Esophagus squamous epithelium (tissue), 5 donors: ENCODE measurements at places on chromosomes 2 and 18.

DNA sequence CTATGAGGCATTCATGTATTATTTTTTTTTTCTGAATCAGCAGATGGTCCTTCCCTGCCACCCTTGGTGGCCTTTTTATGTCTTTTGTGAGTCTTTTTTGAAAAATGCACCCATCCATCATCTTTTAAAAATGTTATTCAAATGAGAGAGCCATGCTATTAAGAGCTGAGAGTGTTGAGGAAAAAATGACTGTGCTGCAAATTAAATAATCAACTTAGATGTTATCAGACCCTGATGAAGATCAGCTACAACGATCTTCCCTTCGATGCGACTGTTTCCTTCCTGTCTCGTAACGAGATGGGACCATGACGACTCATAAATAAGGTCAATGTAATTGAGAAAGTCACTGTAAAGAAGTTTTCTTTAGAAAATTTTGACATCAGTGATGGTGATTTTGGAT is 44.4 kb downstream of the TRIB2 start:
- no peak for DNase-seq

GRCh38 chr2:215442401-215442787 is 6.5 kb upstream of the FN1 start:
- no peak for DNase-seq

DNA sequence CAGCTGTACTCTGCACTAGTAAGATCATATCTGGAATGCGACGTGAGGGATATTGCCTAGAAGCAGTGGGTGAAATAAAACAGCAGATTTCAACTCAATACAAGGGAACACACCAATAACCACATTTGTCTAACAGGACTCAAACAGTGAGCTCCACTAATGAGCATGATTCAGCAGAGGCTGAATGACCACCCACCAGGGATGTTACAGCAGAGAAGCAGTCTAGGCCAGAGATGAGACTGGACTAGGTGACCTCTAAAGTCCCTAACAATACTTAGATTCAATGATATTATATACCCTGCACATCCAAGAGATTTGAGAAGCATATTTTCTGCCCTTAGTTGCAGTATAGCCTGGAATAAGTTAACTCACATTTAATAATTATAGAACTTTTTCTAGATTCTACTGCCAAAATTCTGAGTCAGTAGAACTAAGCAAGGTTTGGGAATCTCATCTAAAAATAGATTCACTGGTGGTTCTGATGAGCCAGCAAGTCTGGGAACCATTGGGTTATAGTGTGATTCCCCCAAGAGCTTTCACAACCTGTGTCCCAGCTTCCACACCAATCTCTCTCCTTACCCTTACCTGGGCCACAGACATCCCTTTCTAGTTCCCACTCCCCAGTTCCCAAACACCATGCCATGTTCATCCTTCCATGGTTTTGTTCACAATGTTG is 6.3 kb downstream of the THOC1 start:
- DNase-seq, result no peak

GRCh38 chr2:220572385-220572784 is 945.0 kb downstream of the SLC4A3 start:
- DNase-seq, result no peak

DNA sequence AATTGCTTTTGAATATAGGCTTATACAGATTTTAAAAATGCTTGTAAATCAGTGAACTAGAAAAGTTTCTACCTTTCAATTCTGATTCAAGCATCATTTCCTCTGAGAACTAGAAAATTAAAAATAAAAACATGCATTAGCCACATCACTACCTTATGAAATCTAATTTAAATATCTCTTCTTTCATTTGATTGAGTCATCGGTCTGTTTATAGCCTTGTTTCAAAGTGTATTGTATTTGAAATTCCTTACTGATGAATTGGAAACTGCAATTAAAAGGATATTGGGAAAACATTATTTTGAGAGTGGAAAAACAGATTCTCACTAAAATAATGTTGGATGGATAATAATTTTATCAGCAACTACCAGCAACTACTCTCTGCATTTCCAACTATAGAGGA is 717.7 kb upstream of the FAM98A start:
- DNase-seq, result no peak

DNA sequence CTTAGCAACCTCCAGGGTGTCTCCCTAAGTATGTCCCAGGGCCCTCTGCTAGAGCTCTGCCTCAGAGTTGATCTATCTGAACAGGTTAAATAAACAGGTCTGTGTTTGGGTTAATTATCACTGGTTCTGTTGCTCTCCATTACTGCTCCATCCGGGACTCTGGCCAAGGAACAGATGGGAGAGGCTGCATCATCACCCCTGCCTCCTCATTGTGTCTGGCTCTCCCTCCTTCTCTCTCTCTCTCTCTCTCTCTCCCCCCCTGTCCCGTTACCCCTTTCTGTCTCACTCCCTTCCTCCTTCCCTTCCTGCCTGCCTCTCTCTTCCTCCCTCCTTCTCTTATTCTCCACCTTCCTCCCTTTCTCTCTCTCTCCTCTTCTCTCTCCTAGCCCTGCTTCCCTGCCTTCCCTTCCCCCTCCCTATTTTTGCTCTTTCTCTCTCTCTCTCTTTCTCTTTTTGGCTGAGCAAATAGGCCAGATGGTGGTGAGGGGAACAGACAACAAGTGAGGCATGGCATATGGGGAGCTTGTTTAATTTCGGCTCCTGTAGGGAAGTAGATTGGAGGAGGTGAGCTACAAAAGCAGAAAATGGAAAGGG is 62.1 kb downstream of the SETBP1 start:
- no peak for DNase-seq

DNA sequence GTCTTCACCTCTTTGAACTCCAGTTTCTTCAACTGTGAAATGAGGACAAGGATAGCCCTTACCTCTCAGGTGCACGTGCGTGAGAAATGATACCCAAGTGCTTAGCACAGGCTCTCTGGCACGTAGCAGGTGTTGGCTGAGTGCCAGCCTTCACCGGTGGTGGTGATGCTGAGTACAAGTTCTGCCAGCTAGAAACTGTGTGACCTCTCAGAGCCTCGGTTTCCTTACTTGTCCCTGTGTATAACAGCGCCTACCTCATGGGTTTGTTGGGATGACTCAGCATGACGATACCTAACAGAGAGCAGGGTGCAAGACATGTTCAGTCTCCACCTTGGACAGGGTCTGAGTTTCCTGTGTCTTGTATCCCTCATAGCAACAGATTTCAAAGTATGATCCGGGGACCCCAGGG is 205.1 kb downstream of the TNS1 start:
- DNase-seq, result no peak

- DNase-seq, result no peak
Measured at GRCh38 chr2:121804340-121804739, 48.9 kb downstream of the TSN start.

DNA sequence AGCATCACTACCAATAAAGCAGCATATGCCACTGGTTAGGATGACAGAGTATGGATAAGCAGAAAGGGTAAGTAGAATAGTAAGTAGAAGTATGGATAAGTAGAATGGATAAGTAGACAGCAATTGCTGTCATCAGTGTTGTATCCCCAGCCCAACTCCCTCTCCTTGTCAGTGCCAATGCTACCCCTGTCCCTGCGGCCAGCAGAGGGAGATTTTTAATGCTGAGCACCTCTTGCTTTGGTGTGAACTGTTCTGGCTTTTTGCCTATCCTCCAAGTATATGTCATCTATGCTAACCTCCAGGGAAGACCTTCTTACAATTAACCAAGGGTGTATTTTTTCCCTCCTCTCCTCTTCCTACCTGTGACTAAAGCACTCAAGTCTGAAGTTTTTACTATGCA is 136.7 kb upstream of the SPHKAP start:
- no peak for DNase-seq

- no peak for DNase-seq
Measured at GRCh38 chr18:59646963-59647307, 50.3 kb downstream of the CCBE1 start.

- DNase-seq, result no peak
Measured at GRCh38 chr2:101200676-101201075, 49.5 kb upstream of the TBC1D8 start.

DNA sequence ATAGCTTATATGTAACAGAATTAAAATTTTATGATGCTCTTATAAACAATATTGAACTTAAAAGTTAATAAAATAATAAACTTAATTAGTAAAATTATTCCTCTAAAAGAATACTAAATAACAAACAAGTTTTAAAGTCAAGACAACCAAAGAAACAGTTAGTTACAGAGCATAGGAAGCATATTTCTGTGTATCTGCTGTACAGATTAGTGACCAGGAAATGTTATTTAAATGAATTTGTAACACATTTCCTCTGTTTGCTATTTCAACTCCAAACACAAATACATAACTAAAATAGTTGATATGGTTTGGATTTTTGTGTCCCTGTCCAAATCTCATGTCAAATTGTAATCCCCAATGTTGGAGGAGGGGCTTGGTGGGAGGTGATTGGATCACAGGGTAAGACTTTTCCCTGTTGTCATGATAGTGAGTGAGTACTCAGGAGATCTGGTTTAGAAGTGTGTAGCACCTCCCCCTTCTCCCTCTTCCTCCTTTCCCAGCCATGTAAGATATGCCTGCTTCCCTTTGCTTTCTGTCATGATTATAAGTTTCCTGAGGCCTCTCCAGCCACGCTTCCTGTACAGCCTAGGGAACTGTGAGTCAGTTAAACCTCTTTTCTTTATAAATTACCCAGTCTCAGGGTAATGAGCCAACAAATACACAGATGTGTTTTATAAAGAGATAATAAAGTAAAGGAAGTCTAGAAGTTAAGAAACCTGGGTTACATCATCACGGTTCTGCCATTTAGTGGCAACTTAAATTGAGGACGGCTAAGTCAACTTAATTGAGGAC is 51.8 kb downstream of the ROCK2 start:
- DNase-seq, result no peak

DNA sequence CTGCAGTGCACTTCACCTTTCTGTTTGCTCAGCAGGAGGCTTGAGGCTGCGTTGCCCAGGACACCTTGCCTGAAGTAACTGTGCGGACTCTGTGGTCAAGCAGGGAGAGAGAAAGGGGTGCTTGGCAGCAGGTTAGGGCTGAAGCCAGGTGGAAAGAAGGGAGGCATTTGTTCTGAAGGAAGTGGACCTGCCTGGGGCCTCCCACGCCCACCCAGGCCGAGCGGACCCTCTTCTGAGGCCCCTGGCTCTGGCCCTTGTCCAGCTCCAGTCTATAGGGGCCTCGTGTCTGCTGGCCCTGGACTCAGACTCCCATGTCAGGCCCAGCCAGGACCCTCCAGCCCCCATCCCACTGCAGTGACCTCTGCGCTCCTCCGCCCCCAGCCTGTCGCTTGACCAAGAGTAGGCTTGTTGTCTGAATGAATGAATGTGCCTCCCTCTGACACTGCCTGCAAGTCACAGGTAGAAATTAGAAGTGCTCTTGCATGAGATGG is 2.5 kb downstream of the SNED1 start:
- DNase-seq, result no peak

DNA sequence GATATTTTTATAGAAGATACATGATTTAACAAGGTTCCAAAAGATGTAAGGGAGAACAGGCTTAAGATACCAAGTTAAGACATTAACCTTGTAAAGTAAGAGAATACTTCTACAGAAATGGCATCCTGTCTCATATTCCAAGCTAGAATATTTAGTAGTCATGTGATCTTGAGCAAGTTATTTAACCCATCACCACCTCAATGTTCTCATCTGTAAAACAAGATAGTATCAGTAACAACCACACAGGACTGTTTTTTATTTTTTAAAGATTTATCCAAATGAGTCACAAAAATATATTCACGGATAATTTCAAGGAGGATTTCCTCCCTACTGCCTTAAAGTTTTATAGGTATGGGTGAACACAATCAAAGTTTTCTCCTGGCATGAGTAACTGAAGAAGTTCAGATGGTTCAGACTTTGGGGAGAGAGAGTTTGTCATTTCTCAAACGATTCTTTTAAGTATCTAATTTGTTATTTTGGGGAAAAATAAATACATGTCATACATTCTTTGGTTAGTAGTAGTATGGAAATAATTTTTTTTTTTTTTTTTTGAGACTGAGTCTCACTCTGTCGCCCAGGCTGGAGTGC is 25.9 kb downstream of the ROCK1 start:
- no peak for DNase-seq

DNA sequence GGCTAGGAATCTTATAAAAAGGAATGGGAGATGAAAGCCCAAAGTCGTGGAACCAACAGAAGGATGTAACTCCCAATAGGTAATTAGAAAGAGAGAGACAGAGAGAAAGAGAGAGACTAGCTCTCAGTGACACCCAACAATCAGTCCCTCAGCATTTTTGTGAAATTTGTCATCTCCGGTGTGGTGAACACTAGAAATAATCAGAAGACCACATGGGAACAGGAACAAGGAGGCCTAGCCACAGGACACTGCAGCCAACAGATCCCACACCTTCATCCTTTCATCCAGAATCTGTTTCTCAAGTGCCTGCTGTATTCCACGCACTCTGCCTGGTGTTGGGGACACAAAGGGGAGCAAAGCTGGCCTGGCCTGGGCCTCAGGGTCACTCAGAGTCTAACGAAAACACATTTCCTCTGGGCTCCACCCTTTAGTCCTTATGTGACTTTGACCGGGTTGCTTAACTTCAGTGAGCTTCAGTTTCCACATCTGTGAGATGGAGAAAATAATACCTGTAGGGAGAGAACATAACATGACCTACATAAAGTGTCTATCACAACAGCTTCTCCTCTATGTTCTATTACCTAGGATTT is 53.1 kb downstream of the EHD3 start:
- DNase-seq, result no peak

GRCh38 chr2:28137221-28137620 is 246.7 kb downstream of the BABAM2 start:
- no peak for DNase-seq

GRCh38 chr2:210584834-210585233 is 28.4 kb downstream of the CPS1 start:
- no peak for DNase-seq

- DNase-seq, result no peak
Measured at GRCh38 chr18:22559414-22560274, 141.9 kb upstream of the CTAGE1 start.

DNA sequence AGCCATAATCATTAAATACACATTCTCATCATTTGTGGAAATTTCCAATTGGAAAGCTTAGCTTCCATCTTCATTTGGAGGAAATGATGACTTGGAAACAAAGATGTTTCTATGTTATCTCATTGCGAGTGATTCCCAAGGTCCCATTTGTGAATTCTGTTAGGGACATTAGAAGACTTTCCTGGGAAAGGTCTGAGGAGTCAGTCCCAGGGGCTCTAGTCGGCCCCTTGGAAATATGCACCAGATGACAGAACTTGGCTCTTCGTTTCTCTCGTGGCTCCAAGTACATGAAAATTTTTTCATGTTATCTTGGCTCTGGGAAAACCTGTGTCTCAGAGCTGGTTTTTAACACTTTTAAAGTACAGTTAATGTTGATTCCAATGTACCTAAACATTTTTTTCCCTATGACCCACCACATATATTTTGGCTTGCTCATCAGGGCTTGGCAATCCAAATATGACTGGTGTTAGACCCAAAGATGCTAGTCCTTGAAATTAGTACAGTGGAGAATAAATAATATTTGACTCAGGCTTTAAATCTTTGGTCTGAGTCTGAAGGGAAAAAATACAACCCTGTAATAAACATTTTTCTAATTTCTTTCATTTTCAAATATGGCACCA is 15.4 kb upstream of the CAVIN2 start:
- no peak for DNase-seq

- no peak for DNase-seq
Measured at GRCh38 chr18:49207361-49207760, 253.1 kb downstream of the DYM start.

- DNase-seq, result no peak
Measured at GRCh38 chr18:23906658-23907057, 107.9 kb upstream of the TTC39C start.
